ENCODE measurements at places on chromosomes 12 and 14.
A peak's percentile ranks its signal among the peaks of the same experiment; 100 is the strongest.

DNA sequence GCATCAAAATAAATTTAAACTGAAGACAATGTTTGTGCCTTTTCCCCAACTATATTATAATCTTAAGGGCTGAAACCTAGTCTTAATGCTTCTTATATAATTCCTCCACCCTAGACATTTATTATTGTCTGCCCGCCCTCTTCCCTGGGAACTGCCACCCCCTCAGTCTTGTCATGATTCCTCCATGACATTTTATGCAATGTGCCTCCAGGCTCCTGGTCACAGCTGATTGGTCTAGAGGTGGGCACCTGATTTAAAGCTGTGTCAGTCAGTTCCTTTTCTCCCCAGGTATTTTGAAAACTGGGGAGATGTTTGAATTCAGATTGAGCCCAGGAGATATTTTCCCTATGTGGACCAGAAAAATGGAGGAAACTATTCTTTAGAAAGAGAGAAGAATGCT, 401.4 kb downstream of the PCNX1 start:
- no peak for DNase-seq
- H3K27ac ChIP-seq, result no peak overlapping the region
- H3K27me3 ChIP-seq, result no peaks in the 10 kb centered on the region
- no peaks in the 10 kb centered on the region for H3K36me3 ChIP-seq

GRCh38 chr14:101761032-101761880, at the start of gene PPP2R5C:
TSS of gene PPP2R5C (plus strand) at chr14:101761709. CDS start at chr14:101761894, 185 bp downstream.
- peaks cover 4% of the 10 kb centered on the region for H3K27me3 ChIP-seq
- peak within 1 kb of the TSS; percentile 93 for H3K4me3 ChIP-seq
- DNase-seq, result peak; percentile 95
- peaks cover 2% of the 10 kb centered on the region for H3K4me1 ChIP-seq
- H3K36me3 ChIP-seq, result peaks cover 5% of the 10 kb centered on the region
- H3K27ac ChIP-seq, result peak within 1 kb of the TSS; percentile 74

GRCh38 chr14:51951656-51952055, 37.7 kb upstream of the RTRAF start:
- H3K36me3 ChIP-seq, result peaks cover 11% of the 10 kb centered on the region
- no peak overlapping the region for H3K27ac ChIP-seq
- DNase-seq, result no peak

- peaks cover 18% of the 10 kb centered on the region for H3K27me3 ChIP-seq
- no peak overlapping the region for H3K4me3 ChIP-seq
- no peak overlapping the region for H3K27ac ChIP-seq
- peaks cover 6% of the 10 kb centered on the region for H3K4me1 ChIP-seq
Observed at GRCh38 chr12:27979145-27979544, 6.6 kb upstream of the PTHLH start.

DNA sequence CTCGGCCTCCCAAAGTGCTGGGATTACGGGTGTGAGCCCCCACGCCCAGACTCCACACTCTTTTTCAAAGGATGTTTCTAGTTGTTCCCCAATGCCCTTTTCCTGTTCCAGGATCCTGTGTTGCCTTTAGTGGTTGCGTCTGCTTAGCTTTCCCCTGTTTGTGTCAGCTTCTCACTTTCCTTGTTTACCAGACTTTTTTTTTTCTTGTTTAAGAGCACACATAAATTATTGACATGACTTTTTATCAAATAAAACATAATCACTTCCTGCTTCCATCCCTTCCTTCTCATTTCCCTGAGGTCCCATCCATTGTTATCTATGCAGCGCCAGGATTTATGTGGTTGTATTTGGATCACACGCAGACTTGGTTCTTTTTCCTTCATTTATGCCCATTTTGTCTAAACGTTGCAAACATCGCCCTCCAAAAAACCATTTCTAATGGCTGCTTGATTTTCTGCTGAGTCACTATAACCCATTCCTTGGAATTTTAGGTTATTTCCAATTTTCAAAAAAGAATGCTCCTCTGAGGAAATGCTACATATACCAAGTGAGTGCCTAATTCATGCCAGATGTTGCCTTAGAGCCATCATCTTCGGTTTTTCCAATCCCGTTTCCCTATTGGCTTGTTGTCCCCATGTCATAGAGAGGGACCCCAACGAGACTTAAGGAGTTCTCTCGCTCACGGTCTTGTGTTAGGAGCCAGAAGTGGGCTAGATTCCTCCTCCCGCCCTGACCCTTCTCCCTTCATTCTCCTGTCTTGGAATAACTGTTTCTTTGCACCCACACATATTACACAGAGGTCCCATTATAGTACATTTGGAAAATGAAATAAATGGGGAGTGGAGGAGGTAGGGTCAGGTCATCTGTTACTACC, 13.5 kb upstream of the CYP46A1 start:
- no peak overlapping the region for H3K4me3 ChIP-seq
- no peaks in the 10 kb centered on the region for H3K4me1 ChIP-seq
- H3K27ac ChIP-seq, result no peak overlapping the region
- H3K36me3 ChIP-seq, result no peaks in the 10 kb centered on the region
- H3K27me3 ChIP-seq, result peaks cover 2% of the 10 kb centered on the region
- no peak for DNase-seq

DNA sequence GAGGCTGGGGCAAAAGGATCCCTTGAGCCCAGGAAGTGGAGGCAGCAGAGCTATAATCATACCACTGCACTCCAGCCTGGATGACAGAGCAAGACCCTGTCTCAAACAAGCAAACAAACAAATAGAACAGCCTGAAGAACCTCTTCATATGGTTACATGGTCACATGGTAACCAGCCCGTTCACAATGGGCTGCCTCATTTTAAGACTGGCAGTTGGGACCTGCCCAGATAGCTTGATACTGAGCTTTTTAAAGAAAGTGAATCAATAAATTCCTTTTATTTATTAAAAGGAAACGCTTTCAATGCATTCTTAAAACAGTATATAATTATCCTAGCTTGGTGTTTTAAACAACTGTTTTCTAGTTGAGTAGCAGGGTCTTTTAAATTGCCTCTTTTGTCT, 10.5 kb downstream of the MLXIP start:
- DNase-seq, result no peak
- no peak overlapping the region for H3K4me3 ChIP-seq
- H3K27ac ChIP-seq, result no peak overlapping the region
- peaks cover 39% of the 10 kb centered on the region for H3K4me1 ChIP-seq
- H3K27me3 ChIP-seq, result peaks cover 7% of the 10 kb centered on the region

- H3K4me1 ChIP-seq, result peaks cover 5% of the 10 kb centered on the region
- no peak for DNase-seq
- H3K27me3 ChIP-seq, result no peaks in the 10 kb centered on the region
- no peak overlapping the region for H3K27ac ChIP-seq
- H3K36me3 ChIP-seq, result no peaks in the 10 kb centered on the region
Observed at GRCh38 chr12:103547376-103547775, 39.7 kb upstream of the STAB2 start.

DNA sequence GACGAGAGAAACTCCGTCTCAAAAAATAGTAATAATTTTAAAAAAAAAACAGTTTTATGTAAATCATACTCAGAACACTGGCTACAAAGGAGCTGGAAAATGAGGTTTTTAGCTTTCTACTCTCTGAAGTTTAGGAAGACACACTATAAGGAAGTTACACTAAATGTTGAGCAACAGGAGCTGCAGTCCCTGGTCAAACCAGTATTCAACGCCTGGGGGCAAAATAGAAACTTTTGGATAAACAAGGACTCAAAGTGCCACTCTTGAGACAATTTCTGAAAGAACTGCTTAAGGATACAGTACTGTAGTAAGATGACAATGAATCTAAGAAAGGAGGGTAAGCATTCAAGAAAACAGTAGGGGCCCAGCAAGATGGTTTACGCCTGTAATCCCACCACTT, 29.3 kb downstream of the ACTR6 start:
- DNase-seq, result no peak
- H3K4me1 ChIP-seq, result peaks cover 5% of the 10 kb centered on the region
- no peak overlapping the region for H3K27ac ChIP-seq
- no peak overlapping the region for H3K4me3 ChIP-seq

DNA sequence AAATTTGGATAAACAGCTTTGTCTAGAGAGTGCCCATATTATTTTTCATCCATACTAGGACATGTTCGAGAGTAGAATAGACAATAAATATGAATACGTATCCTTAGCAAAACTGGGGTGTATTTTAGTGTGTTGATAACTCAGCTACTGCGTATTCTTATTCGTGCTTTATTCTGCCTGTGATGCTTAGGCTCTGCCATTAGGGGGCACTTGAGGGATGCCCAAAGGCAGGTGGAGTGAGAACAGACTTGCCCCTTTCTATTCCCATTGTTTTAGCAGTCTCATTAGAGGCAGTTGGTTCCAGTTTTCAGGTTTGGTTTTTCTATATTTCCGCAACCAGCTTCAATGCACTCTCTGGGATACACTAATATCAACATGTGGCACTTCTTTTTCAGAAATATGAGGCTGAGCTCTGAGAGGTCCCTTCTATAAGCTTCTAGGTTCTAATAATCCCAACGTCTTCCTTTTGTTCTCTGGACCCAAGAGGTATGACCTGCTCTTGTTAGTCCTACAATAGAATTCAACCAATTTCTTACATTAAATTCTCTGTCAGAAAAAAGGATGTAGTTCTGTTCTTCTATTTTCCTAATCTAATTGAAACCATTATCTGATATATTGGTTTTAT, 985.7 kb upstream of the FBXO33 start:
- H3K4me1 ChIP-seq, result no peaks in the 10 kb centered on the region
- H3K36me3 ChIP-seq, result no peaks in the 10 kb centered on the region
- no peak overlapping the region for H3K4me3 ChIP-seq
- H3K27me3 ChIP-seq, result no peaks in the 10 kb centered on the region

GRCh38 chr12:65948320-65949008, 124.2 kb downstream of the HMGA2 start:
- DNase-seq, result no peak
- no peaks in the 10 kb centered on the region for H3K27me3 ChIP-seq
- peaks cover 5% of the 10 kb centered on the region for H3K4me1 ChIP-seq
- no peak overlapping the region for H3K27ac ChIP-seq
- H3K4me3 ChIP-seq, result no peak overlapping the region
- no peaks in the 10 kb centered on the region for H3K36me3 ChIP-seq

DNA sequence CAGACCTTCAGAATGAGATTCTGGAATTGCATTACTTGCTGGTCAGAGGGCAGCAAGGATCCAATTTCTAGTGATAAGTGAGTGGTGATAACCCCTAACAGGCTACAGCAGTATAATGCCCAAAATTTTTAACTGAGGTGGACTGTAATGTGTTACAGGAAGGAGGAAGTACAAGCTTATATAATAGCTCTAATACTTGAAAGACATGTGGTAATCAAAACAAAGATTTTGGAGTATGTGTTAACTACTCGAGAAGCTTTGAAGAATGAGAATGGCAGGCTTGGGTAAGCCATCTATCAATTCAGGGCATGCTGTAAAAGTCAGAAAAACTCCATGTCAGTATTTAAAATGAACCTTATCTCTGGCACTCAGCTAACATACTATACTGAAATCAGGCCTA, 70.5 kb downstream of the ANKS1B start:
- no peak overlapping the region for H3K27ac ChIP-seq
- H3K4me1 ChIP-seq, result no peaks in the 10 kb centered on the region
- H3K27me3 ChIP-seq, result peaks cover 2% of the 10 kb centered on the region
- no peak for DNase-seq
- no peak overlapping the region for H3K4me3 ChIP-seq

DNA sequence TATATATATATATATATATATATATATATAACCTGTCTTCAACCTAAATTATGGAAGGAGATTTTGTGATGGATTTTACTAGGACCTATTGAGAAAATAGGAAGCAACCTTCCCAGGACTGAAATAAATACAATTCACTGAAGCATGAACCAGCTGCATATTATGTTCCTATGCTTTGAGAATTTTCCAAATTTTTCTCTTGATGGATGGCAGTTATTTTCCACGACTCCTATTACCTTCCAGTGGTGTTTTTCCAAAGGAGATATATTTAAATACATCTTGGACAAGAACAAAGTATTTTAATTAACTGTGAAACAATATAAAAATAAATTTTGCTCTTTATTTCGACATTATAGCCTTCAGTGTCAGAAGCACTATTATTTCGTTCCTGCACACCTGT, 87.9 kb downstream of the TMTC1 start:
- H3K27me3 ChIP-seq, result peaks cover 1% of the 10 kb centered on the region
- no peak overlapping the region for H3K27ac ChIP-seq
- H3K4me3 ChIP-seq, result no peak overlapping the region
- DNase-seq, result no peak

- H3K4me1 ChIP-seq, result peaks cover 12% of the 10 kb centered on the region
- peaks cover 4% of the 10 kb centered on the region for H3K36me3 ChIP-seq
- H3K27ac ChIP-seq, result peak overlapping the region; percentile 36
- DNase-seq, result no peak
- no peak overlapping the region for H3K4me3 ChIP-seq
Observed at GRCh38 chr12:1937481-1938224, 19.2 kb upstream of the CACNA2D4 start.

- H3K4me3 ChIP-seq, result peak overlapping the region; percentile 25
- peaks cover 10% of the 10 kb centered on the region for H3K27me3 ChIP-seq
- peaks cover 10% of the 10 kb centered on the region for H3K4me1 ChIP-seq
- peak; percentile 98 for DNase-seq
Observed at GRCh38 chr14:104768437-104769323, 15.7 kb downstream of the SIVA1 start.

DNA sequence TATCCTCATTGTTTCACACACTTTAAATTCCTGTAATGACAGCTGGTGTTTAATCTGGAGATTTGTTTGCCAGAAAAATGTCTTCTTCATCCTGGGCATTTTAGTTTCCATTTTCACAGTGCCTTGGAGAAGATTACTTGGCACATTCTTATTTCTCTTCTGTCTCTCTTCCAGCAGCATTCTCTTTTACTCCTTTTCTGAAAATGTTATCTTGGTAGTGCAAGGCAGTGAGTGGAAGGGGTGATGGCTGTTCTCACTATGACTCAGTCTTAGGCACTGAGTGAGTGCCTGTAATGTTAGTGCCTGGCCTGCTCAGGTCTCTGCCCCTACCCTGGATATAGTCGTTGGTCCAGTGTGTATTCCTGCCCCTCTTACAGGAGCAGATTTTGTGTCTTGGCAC, 13.1 kb downstream of the CLECL1 start:
- no peak overlapping the region for H3K4me3 ChIP-seq
- H3K27ac ChIP-seq, result no peak overlapping the region
- no peak for DNase-seq

GRCh38 chr14:99233222-99234035, 38.6 kb downstream of the BCL11B start:
- peaks cover 5% of the 10 kb centered on the region for H3K36me3 ChIP-seq
- peaks cover 4% of the 10 kb centered on the region for H3K27me3 ChIP-seq
- no peak overlapping the region for H3K27ac ChIP-seq
- peaks cover 15% of the 10 kb centered on the region for H3K4me1 ChIP-seq
- no peak for DNase-seq

DNA sequence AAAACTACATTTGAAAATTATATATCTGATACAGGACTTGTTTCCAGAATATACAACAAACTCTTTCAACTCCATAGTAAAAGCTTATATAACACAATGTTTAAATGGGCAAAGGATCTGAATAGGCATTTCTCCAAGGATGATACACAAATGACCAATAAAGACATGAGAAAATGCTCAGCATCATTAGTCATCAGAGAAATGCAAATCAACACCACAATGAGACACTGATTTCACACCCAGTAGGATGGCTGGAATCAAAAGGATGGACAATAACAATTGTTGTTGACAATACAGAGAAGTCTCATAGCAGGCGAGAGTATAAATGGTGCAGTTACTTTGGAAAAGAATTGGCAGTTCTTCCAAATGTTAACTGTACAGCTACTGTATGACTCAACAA, 394.9 kb downstream of the BCL11B start:
- H3K27me3 ChIP-seq, result no peaks in the 10 kb centered on the region
- H3K4me3 ChIP-seq, result no peak overlapping the region
- H3K4me1 ChIP-seq, result no peaks in the 10 kb centered on the region
- H3K27ac ChIP-seq, result no peak overlapping the region
- peaks cover 10% of the 10 kb centered on the region for H3K36me3 ChIP-seq

GRCh38 chr14:68523989-68524725, 268.7 kb downstream of the ZFP36L1 start:
- H3K4me1 ChIP-seq, result peaks cover 16% of the 10 kb centered on the region
- peaks cover 2% of the 10 kb centered on the region for H3K27me3 ChIP-seq
- H3K4me3 ChIP-seq, result no peak overlapping the region
- H3K27ac ChIP-seq, result no peak overlapping the region

Measured in glutamatergic neuron (in vitro differentiated cells).